Brain pericyte (primary cell): ENCODE measurements at places on chromosomes 16 and 17.

- DNase-seq = no peak
Observed at GRCh38 chr17:49260011-49260816, 29.6 kb upstream of the PHOSPHO1 start.

- DNase-seq = no peak
Observed at GRCh38 chr17:36459601-36460000, 26.9 kb upstream of the ZNHIT3 start.

DNA sequence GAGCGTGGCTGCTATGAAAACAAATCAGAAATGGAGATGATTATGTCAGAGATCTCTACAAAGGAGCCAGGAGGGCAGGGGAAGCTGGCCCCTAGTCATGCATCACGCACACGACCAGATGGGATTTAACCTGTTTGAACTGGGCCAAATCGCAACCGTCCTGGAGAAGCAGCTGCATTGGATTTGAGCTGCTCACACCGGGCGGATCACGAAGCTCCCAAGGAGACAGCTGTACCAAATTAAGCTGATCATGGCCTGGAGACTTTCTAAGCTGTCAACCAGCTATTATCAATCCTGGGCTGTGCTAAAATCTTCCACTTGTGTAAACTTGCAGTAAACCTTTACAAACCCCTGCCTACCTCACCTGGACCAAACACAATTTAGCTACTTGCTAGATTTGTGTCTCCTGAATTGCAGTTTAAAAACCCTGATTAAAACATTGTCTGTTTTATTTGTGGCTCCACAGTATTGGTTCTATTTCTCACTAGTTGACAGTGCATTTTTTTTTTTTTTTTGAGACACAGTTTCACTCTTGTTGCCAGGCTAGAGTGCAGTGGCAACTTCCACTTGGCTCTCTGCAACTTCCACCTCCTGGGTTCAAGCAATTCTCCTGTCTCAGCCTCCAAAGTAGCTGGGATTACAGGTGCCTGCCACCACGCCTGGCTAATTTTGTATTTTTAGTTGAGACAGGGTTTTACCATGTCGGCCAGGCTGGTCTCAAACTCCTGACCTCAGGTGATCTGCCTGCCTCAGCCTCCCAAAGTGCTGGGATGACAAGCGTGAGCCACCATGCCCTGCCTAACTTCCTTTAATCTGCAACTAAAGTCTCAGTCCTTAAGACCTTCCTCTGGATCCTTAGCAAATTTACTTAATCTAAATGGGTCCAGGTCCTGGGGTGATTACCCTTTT lies 98.3 kb upstream of the GRIN2A start:
- DNase-seq = no peak

DNA sequence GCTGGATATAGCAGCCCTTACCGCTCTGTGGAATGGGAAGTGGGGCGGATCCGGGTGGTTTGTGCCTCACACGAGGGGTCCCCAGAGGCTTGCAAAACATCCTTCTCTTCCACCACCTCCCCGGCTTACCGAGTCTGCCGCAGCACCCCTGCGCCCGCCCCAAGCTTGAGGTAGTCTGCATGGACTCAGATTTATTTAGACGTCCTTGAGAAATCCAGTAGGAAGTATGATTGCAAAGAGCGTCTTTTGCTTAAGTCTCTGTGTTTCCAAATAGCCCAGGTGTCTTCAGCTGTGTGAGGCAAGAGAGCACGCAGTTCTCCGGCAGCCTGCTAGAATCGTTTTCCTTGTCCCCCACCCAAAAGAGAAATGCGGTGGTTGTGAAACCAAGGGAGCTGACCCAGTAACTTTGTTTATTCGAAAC lies 2.4 kb downstream of the KIAA0513 start:
- no peak for DNase-seq

GRCh38 chr16:16025214-16025968 lies 76.0 kb downstream of the ABCC1 start:
- peak; percentile 96 for DNase-seq

DNA sequence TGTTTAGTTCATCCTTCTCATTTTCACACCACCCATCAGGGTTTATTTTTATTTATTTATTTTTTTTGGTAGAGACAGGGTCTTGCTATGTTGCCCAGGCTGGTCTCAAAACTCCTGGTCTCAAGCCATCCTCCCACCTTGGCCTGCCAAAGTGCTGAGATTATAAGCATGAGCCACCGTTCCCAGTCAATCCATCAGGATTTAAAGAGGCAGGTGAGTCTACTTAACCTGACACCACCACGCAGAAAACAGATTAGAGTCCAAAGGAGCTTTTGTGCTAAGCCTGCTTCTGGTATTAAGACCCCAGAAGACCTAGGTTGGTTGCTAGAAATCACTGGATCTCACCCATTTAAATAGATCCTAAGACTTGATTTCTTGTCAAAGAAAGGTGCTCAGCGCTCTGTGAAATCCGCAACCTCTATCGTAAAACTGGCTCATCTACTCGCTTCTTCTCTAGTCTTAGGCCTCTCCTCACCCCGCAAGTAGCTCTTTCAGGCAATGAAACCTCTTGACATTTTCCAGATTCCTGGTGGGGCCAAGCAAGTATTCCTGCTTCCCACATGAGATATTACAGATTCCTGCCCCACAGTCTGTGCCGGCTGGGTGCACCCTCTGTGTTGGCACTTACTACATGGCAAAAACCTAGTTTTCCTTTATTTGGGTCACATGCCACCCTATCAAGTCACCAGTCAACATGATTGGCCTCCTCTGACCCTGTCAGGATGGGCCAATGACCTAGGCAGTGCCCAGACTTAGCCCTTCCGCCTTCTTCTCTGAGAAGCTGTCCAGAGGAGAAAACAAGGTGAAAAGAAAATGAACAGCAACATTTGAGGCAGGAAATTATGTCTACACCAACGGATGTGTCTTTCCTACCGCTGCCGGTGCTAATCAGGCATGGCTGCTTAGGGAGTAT lies 9.0 kb downstream of the PITPNA start:
- DNase-seq = no peak

GRCh38 chr17:45993962-45994627 lies 5.0 kb upstream of the STH start:
- DNase-seq = no peak

DNA sequence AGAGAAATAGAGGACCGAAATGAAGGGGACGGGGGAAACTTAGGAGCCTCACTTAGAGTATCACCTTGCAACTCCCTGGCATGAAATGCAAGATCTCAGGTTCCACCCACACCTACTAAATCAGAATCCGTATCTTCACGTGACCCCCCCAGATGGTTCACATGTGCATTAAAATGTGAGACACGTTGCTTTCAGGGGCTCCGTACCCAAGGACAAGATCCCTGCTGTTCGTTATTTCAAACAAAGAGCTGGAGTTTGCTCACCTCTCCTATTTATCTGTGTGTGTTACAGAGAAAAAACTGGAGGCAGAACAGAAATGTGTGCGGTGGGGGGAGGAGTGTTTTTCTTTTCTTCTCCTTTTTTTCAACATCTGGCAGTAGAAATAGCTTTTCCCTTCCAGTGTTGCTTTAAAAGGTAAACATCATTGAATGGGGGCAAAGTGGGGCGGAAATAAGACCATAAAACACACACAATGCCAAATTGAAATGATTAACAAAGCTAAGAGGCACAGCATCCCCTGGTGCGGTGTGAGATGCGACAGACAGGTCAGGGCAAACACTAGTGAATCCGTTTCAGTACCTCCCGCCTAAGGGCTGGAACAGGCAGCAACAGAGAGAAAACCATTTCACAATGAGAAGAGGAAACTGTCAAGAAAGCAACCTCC lies 145.4 kb downstream of the SOX9 start:
- no peak for DNase-seq

DNA sequence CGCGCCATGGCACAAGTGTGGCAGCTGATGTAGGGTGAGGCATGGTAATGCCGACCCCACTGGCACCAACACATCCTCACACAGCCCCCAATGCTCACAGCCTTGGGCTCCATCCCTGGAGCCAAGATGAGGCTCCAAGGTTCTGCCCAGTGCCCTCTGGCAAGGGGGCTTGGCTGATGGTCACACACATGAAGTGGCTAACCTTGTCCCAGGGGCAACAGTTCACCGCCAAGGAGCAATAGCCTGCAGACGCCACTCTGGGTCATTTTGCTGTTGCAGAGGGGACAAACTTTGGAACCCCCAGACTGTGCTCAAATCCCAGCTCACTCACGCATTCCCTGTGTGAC lies 26.8 kb downstream of the TNFRSF13B start:
- DNase-seq = no peak

DNA sequence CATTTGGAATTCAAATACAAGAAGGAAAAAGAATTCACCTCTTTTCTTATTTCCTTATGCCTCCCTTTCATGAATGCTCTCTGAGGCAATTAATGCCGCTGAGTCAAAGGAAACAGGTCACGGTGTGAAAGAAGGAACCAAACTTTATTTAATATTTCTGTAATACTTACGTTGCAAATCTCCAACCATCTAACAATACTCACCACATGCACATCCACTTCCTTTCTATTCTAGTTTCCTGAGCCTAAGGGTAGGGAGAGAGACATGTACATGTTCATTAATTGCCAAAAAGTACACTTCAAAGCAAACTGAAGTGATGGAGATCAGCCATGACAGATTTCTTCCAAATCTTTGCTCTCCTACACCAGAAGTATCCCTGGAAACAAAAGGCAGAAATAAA lies 47.9 kb upstream of the HLF start:
- DNase-seq = no peak

- DNase-seq = no peak
Observed at GRCh38 chr17:38428112-38428642, at the start of gene ARHGAP23. TSS of gene ARHGAP23 (plus strand) at chr17:38428464. CDS start at chr17:38428486, 22 bp downstream.

DNA sequence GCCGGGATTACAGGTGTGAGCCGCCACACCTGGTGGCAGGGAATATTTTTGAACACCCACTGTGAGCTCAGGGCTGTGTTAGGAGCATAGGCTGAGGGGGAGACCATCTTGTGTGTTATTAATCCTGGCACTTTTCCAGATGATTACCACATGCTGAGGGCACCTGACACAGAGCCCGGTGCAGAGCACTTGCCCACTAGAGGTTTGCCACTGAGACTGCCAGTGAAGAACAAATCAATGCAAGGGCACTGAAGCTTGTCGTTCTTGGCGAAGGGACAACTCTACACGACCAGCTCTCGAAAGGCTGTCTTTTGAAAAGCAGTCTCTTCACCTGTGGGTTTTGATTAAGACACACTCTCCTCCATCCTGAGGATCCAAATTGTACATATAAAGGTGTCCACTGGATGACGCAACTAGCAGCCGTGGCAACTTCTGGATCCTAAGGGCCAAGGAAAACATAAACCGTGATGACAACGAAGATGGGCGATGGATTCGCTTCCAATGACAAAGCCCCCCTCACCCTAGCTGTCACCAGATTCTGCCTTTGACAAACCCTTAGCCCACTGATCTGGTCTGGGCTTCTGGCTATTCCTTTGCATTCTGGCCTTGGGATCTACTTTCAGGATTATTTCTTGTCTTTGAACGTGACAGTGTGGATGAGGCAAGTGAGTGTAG lies 28.7 kb downstream of the WIPI1 start:
- DNase-seq = no peak

DNA sequence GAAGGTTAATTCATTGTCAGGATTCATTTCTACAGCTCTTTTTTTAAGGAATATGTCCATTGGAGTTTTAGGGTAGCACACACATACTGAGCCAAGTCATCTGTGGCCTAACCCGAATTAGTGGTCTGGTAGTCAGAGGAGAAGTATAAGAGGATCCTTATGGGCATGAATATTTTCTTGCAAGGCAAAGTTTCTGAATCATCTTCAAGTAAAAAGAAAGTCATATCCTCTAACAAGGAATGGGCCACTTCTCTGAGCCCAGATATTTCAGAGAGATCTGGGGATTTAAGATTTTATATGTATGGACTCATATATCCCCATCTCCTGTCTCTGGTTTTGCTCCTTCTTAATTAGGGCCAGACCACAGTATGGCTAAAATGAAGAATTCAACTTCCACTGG lies 99.2 kb upstream of the CDH8 start:
- DNase-seq = no peak

GRCh38 chr16:29802416-29802935 lies 3.9 kb upstream of the MAZ start:
- DNase-seq = no peak

DNA sequence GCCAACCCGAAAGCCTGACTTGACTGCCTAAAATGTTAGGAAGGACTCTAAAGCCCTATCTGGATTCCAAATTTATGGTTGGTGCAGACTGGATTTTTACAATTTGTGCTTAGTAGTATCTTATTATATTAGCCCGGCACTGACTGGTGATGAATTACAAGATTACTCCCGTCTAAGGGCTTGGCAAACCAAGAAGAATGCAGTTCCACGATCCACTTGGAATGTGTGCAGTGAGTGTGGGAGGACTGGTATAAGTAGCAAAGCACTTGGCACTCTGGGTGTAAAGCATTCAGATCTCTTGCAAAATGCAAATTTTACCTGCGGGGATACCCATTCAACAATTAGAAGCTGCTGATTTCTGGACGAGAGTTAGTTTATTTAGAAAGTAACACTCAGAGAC lies 539.4 kb downstream of the MAF start:
- no peak for DNase-seq

- no peak for DNase-seq
Observed at GRCh38 chr17:77882481-77883212, 75.9 kb upstream of the TNRC6C start.

DNA sequence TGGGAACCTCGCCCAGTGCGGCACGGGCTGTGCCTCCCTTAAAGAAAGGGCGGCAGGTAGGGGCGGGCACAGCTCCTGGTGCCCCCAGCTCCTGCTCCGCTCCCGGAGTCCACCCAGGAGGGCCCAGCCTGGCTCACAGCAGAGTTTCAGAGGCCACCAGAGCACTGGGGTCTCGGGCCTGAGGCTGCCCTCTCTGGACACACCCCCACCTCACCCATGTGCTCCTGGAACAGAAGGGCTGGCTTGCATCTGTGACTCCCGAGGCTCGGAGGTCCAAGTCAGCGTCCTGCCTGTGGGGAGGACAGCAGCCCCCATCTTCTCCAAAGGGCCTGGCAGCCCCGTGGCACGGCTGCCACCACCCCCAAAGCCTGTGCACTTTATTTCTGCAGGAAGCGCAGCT lies 62.7 kb downstream of the RBFOX3 start:
- DNase-seq = no peak

GRCh38 chr16:73062743-73063733 lies 15.1 kb upstream of the ZFHX3 start:
- no peak for DNase-seq

DNA sequence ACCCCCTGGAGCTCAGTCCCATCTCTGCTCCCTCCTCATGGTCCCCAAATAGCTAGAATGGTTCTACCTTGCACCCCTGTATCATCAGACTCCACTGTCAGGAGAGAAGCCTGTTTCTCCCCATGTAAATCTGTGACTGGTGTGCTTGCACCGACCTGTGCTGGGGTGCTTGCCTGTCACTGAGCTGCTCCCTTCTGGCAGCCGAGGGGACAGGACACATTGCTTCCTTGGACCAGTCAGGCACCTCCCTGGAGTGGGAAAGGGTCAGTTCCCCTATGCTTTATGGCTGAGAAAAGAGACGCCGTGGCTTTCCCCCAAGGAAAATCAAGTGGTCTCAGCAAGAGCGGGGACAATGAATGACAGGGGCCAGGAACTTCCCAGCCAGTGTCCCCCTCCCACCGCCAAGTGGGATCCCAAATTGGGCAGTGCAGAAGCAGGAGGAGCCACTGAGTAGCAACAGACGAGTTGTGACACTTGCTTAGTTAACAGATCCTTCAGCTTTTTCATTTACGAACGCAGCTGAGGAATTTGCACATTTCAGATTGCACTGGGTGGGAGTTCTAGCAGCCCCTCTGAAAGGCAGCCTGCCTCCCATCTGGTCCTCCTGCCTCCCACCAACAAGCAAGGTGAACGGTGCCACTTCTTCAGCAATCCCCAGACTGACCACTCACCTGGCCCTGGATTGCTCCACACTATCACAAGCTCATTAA lies 156.4 kb downstream of the KATNIP start:
- DNase-seq = no peak
